M059J (cell line): ENCODE measurements at places on chromosomes 5 and 9.

GRCh38 chr5:96316017-96316416 lies 117.0 kb downstream of the PCSK1 start:
- peak; percentile 25 for DNase-seq

DNA sequence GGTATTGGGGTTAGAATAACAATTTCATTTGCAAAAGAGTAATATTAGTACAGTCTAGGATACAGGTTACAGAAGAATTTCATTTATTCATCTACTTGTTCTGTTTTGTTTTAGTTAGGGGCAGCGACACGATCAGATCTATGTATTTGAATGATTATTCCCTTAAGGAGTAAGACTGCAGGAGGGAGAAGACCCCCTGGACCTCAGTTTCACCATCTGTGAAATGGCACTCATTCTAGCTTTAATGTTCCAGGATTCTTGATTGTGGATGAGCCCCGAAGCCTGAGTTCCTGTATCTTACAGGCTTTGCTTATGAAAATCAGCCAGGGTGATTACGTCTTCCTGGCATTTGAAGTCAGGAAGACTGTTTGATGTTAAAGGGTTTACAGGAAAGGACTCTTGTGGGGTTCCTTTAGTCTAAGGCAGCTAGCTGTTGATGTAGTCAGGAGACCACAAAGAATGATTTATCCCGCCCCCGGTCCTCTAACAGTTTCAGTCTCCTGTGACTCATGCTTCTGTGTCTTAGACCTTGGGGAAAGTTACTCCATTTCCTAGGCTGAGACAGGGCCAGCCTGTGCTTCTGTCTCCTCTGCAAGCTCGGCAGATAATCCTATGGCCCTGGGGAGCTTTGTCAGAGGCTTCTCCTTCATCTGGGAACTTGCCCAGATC lies 11.5 kb downstream of the SMIM3 start:
- DNase-seq = peak; percentile 100

DNA sequence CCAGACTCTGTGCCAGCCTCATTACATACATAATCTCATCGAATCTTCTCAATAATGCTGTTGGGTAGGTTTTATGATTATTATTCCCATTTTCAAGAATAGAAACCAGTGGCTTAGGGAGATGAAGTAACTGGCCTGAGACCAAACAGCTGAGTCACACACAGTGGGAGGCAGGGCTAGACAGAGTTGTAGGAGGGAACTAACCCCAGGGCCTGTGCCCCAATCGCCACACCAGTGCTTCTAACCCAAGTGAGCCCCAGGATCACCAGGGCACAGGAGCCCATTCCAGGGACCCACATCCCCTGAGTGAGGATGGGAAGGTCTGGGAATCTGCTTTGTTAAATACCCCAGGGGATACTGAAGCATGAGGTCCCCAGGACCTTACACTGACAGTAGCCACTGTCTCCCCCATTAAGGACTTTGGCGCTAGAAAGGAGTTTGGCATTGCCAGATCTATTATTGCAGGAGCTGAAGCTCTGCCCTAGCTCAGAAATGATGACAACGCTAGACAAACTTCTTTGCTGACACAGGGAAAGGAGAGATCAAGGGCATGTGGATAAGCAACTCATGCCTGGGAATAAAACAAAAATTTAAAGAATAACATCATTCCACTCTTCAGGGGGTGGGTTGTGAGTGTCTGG lies 63.8 kb upstream of the PPARGC1B start:
- DNase-seq = peak; percentile 57

- DNase-seq = no peak
Measured at GRCh38 chr5:66012271-66012670, 85.9 kb downstream of the ERBIN start.

DNA sequence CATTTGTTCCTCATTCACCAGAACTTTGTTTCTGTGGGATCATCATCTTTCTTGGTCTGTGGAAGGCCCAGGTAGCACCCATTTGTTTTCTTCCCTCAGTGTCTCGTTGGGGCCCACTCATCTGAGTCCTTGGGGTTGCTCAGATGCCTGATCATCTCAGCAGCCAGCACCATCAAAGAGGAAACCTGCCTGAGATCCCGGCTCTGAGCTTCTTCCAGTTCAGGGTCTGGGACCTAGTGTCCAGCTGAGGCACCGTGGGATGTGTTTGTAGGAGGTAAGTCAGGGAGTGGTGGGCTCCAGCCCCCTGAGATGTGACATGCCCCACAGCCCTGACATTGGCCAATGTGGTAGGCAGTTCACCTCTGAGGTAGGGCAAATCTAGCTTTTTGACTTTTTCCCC lies 9.4 kb upstream of the CD180 start:
- no peak for DNase-seq

- DNase-seq = no peak
Measured at GRCh38 chr5:962386-962785, 46.2 kb upstream of the NKD2 start.

DNA sequence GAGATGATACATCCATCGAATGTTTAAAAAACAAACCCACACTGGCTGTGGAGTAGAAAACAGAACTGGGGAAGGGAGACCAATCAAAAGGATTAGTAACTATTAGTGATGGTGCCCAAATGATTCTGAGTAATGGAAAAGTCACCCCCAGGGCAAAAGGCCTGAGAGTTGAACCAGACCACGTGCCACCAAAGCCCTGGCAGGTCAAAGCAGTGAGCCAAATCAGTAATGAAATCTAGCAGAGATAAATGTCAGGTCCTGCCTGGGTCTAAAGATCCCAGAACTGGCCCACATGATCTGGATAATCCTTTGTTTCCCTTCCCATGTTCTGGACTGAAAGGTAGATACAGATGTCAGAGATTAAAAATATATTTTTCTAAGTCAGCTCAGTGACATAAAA lies 9.4 kb downstream of the OTULINL start:
- peak; percentile 88 for DNase-seq

GRCh38 chr5:154015071-154015693 lies 23.5 kb downstream of the FAM114A2 start:
- no peak for DNase-seq

GRCh38 chr5:169114466-169115065 lies 186.4 kb downstream of the SLIT3 start:
- no peak for DNase-seq

- peak; percentile 97 for DNase-seq
Measured at GRCh38 chr5:10328323-10328722, 20.6 kb upstream of the CMBL start.

- peak; percentile 50 for DNase-seq
Measured at GRCh38 chr9:110192531-110193261, 15.3 kb downstream of the C9orf152 start.

GRCh38 chr9:86354818-86355309 lies 654 bp upstream of the TUT7 start:
- DNase-seq = no peak

DNA sequence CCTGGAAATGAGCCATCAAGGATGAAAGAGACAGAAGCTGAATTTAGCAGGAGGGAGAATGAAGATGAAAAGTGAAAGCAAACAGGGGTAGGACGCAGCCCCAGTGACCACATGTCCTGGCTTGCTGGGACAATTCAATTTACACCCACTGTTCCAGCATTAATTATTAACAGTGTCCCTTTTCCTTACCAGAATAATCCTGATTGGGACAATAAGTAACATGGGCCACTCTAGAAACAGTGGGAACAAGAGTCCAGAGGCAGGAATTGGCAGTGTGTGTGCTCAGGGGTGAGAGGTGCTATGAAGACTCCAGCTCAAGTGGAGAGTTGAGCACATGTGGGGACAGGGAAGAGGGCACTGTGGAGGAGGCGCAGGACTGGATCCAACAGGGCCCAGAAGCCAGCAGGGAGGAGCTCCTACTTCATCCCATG lies 147.1 kb downstream of the C5orf15 start:
- DNase-seq = no peak

- no peak for DNase-seq
Measured at GRCh38 chr5:1756481-1756880, 43.2 kb downstream of the MRPL36 start.

- no peak for DNase-seq
Measured at GRCh38 chr9:5361326-5362010, 21.8 kb upstream of the RLN1 start.

GRCh38 chr5:112014783-112015395 lies 257.9 kb upstream of the NREP start:
- DNase-seq = no peak

- DNase-seq = peak; percentile 34
Measured at GRCh38 chr5:113678924-113679575, 165.6 kb downstream of the YTHDC2 start.

DNA sequence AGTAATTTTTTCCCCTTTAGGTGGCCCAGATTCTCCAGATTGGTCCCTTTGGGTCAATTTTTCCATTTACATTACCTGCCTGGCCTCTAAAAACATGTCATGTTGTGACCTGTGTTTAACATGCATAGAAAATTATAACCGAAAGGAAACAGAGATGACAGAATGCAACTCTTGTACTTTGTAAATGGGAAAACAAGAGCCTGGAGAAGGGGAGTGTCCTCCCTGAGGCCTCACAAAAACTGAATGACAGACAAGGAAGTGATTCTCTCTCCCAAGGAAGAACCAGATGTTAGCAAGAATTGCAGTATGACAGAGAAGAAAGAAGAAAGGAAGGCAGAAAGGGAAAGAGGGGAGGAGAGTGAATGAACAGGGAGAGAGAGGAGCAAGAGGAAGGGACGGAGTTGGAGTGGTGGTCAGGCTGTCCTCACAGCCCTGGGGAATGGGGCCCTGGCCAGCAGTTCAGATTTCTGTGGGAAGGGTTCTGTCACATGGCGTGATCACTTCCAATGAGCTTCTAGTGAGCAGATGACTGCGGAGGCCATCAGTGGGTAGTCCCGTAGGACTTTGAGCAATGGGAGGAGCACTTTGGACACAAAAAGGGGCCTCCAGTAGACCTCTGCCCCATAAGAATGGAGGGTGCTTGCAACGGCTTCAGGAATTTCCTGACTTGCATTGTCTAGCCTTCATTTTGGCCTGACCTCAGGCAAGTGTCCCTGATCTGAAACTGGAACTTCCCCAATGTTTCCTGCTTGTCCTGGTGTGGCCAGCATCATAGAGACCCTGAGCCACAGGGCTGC lies 31.6 kb downstream of the ABLIM3 start:
- DNase-seq = peak; percentile 72

DNA sequence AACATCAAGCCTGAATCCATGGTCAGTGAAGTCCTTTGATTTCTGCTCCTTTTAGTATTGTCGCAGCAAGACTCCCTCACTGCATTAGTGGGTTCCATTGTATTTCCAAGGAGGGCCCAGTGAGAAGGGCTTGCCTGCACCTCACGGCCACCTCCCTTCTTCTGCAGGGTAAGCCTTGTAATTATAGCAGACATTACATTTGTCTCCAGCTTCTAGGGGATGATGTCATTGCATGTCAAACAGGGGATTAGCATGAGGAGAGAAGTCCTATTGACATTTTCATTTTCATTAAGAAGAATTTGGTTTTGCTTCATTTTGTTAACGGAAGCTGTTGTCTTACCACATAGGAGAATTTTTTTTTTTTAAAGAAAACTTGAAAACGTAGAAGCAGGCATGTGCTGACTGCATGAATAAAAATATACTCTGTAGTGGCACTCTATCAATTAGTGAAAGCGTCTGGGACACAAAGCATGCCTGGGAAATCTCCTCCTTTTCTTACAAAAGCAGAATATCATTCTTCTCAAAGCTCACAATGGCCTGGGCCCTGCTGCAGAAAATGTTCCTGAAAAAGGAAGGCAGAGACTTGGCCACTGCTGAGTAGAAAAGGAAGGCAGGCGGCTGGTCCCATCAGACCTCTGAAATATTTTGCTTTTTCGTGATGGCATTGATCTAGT lies 27.1 kb downstream of the MAP1B start:
- peak; percentile 68 for DNase-seq

GRCh38 chr9:110802416-110803035 lies 133.9 kb downstream of the MUSK start:
- peak; percentile 16 for DNase-seq

GRCh38 chr5:11909471-11909870 lies 5.2 kb upstream of the CTNND2 start:
- no peak for DNase-seq
